ENCODE measurements at places on chromosomes 2 and 18.

GRCh38 chr2:157046396-157046795, 211.1 kb upstream of the GALNT5 start:
- no peak for DNase-seq

- DNase-seq: peak; percentile 21
Observed at GRCh38 chr18:22200611-22201225, 31.3 kb downstream of the GATA6 start.

- no peak for DNase-seq
Observed at GRCh38 chr2:206323486-206323885, 49.0 kb downstream of the ZDBF2 start.

DNA sequence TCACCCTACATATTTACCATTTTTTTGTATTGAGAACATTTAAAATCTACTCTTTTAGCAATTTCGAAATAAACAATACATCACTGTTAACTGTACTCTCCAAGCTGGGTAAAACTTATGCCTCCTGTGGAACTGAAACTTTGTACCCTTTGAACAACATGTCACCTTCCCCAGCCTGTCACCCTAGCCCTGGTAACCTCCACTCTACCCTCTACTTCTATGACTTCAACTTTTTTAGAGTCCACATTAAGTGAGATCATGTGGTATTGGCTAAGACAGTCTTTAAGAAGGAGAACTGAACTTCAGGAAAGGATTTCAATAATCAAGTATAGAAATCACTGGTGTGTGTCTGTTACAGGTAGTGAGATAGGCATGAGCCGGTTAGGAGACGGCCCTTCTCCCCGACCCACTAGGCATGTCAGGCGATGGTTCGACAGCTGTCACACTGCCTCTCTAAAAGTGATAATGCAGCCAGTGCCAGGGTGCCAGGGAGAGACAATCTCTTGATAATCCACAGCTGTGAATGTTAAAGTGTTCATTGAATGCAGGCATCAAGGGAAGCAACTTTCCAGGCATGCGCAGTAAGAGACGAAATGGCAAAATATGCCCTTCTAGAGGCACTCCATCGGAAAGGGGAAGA, 74.6 kb upstream of the RNF152 start:
- no peak for DNase-seq

GRCh38 chr18:13291745-13292447, 73.3 kb downstream of the LDLRAD4 start:
- no peak for DNase-seq

- no peak for DNase-seq
Observed at GRCh38 chr2:2899826-2900225, 477.8 kb downstream of the EIPR1 start.

DNA sequence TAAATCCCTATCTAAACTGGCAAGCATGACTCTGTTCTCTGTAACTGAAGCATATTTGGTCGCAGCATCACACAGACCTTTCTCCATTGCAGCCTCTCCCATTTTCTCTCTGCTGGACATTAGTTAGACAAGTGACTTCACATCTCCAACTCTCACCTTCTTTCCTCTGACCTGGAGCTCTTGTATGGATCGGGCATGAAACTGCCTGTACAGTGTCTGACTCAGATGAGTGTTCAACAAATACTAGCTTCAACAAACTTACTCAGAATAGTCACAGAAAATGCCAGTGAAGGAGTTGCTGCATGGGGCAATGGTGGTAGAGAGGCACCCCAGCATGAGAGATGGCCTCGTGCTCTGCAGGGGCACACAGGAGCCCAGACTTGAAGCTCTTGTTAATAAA, 104.7 kb upstream of the COPS8 start:
- DNase-seq: no peak

- no peak for DNase-seq
Observed at GRCh38 chr2:216730871-216731270, 35.5 kb upstream of the IGFBP5 start.

GRCh38 chr2:40844353-40845277, 392.7 kb upstream of the SLC8A1 start:
- DNase-seq: peak; percentile 7

- DNase-seq: no peak
Observed at GRCh38 chr2:10260130-10260529, 42.6 kb upstream of the HPCAL1 start.

DNA sequence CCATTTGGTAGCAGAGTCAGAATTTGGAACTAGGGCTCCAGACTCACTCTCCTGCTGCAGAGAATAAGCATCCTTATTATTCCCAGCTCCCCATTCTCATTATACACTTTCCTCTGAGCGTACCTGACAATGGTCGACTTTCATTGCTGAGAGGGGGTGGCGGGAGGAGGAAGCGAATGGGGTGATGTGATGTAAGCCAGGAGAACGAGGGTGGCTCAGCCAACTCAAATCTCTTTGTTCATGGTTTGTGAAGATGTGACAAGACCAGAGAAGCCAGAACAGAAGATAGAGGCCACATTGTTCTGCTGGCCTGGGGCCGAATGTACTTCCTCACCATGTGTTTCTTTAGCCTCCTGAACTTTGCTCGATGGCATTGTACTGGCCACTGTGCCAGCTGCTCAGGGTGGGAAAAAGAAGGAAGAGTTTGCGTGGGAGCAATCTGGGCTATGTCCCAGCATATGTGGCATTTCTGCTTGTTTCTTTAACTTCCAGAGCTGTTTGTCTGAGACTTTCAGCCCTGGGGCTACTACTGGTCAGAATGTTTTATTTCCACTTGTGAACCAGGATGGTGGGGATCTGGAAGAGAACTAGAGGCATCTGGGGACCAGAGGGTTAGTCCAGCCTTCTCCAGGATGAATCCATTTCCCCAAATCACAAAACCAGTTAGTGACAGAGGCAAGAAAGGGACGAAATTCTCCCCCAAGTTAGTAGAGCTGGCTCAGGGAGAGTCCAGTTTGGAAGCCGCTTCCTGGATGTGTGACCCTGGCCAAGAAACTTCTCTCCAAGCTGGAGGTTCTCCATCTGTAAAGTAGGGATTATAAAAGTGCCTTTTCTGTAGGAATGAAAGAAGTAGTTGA, 62.6 kb downstream of the MOGAT1 start:
- DNase-seq: no peak

GRCh38 chr18:72452328-72452727, 91.8 kb downstream of the CBLN2 start:
- DNase-seq: no peak

GRCh38 chr2:216687646-216688045, 7.7 kb downstream of the IGFBP5 start:
- DNase-seq: no peak

- no peak for DNase-seq
Observed at GRCh38 chr2:11312770-11313471, 31.5 kb downstream of the ROCK2 start.

DNA sequence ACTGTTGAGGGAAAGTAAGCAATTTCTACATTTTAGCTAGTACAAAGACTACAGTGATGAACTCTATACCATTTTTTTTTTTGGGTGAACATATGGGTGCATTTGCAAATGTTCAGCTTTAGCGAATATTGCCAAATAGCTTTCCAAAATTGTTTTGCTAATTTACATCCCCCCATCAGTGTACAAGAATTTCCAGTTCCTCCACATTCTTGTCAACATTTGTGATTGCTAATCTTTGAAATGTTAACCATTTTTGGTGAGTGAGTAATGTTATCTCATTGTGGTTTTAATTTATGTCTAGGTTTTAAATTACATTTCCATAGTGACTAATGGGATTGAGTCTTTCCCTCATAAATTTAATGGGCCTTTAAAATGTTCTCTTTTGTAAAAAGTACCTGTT, 16.4 kb upstream of the CNRIP1 start:
- peak; percentile 73 for DNase-seq

- peak; percentile 77 for DNase-seq
Observed at GRCh38 chr2:64192664-64193105, 48.5 kb upstream of the PELI1 start.

GRCh38 chr18:58078889-58079573, 35.0 kb downstream of the NEDD4L start:
- DNase-seq: no peak

DNA sequence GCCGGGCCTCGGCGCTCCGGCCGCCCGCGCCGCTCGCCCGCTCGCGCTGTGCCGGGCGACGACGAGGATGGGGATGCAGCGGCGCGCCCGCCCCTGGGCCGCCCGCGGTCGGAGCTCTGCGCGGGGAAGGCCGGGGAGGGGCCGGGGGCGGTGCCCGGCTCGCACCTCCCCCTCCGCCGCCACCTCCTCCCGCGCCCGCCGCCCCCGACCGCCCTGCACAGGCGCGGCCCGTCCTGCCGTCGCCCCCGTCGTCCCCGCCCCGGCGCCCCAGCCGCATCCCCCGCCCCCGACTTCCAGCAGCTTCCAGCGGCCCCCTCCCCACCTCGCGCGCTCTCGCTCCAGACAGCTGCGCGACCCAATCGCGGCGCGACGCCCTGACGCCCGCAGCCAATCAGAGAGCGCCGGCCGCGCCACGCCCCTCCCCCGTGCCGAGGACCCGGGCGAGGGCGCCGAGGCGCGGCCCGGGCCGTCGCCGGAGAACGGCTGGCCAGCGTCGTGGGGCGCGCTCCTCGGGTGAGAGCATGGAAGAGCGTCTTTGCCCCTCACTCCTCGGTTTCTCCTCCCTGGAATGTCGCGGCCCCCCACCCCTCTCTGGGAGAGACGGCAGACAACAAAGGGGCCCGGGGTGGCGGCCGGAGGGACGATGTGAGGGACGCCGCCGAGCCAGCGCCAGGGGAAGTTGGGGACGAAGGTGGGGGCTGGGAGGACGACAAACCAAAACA, at the start of gene MBOAT2:
TSS of gene MBOAT2 (minus strand) at position 69 of the 722 bp plus-strand sequence. CDS start 70 bp downstream, outside the sequence.
- peak; percentile 85 for DNase-seq

- peak; percentile 87 for DNase-seq
Observed at GRCh38 chr18:22169889-22170420, 566 bp downstream of the GATA6 start.

DNA sequence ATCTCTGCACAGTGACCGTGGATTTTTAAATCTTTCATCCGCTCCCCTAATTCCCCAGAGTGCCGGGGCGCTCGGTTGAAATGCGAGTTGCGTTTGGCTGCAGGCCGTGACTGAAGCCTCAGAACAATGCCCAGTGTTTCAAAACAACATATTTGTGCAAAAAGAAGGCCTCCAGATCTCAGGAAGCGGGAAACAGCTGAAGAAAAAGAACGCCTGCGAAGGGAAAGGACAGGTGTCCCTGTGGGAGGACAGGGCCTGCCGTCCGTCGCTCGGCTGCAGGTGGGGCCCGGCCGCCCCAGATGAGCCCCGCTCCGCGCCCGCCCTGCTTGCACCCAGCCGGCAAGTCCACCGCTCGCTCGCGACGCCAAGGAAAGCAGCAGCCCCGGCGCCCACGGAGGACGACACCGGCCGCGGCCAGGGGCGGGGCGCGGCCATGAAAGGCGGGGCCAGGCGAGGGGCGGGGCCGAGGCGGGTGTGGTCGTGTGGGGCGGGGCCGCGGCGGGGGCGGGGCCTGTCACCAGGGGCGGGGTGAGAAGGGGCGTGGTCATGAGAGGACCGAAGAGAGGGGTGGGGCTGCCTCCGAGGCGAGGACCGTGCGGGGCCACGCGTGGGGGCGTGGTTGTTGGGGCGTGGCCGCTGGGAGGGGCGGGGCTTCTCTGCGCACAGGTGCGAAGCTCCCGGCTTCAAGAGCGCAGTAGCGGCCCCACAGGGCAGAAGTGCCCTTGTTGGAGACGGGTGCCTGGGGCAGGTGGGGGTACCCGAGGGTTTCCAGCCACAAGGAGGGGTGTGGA, 17.6 kb upstream of the BOK start:
- peak; percentile 40 for DNase-seq

- no peak for DNase-seq
Observed at GRCh38 chr2:103028181-103028580, 266.4 kb downstream of the TMEM182 start.

DNA sequence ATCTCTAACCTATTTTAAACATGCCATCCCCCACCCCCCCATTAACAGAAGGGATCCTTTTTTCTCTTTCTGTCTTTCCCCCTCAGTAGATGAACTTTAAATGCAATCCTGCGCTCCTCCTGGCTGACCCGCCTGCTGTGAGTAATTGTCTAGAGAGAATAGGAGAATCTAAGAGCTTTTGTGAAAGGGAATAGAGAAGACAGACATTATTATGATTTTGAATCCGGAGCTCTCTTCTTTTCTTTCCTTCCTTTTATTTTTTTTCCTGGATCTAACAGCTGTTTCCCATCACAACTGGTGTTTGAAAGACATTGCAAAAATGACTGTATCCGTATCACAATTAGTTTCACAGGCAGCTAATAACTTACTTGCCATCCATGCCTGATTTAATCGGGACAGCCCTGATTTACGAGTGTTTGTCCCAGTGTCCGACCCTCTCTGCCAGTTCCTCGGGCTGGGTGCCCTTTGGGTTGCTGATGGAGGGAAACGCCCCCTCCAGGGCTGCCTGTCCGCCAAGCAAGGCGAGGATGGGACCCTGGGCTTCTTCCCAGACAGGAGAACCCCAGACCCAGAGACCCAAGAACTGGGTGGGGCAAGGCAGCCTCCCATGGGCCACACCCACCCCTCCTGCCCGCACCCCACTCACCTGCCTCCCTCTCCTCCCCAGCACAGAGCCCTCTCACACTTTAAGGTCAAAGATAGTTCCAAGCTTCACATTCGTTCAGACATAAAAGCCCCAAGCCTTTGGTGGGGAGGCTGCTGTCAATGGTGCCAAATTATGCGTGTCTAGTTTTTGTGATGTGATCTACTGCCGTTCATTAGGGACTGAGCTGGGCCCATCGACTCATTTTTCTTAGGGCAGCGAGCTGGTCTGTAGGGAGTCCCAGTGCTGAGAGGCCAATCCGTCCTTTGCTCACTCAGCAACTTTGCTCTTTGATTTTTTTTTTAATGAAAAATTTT, 231.7 kb downstream of the ZNF516 start:
- no peak for DNase-seq

DNA sequence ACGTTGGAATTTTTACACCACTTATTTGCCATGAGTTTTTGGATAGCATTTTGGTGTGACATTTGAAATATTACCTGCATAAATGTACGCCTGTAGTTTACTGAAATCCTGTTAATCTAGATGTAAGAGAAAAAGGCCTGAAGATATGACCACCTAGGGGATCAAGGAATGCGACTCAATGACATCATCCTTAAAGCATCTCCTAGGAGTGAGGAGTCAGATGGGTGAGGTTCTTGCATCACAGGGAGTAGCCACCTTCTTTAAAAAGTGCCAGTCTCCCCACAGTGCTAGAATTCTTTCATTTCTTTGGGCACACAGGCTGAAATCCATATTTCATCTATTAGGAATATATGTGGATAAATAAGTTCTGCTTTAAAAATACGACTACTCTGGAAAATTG, 34.5 kb downstream of the ADCYAP1 start:
- DNase-seq: no peak

GRCh38 chr2:70087702-70088597, 673 bp downstream of the PCBP1 start:
- DNase-seq: peak; percentile 51

DNA sequence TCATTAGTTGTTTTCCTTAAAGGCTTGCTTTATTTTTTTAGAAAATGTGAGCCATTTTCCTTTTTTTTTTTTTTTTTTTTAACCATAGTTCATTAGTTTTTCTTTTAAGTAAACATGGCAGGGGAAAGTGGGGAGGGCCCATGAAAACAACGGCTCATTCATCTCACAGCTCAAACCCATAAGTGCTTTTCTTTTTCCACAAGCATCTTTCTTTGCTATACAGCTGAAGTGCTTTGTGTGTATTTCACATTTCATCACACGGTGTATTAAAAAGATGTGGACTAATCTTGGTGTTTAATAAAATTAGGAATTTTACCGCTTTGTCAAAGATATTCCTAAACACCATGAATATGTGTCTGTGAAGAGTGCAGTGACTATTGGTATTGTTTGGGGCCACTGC, 41.6 kb downstream of the RHBDD1 start:
- no peak for DNase-seq

GRCh38 chr18:34929336-34929780, 111.9 kb upstream of the MAPRE2 start:
- DNase-seq: peak; percentile 84

- DNase-seq: no peak
Observed at GRCh38 chr2:175575346-175576258, 394.1 kb upstream of the ATP5MC3 start.

GRCh38 chr18:10247021-10247741, 207.3 kb upstream of the APCDD1 start:
- DNase-seq: peak; percentile 27
